ENCODE measurements at places on chromosomes 5 and 9. TPM values are rescaled to one million over a fixed set of nuclear protein-coding genes. Genes with fewer than 3 reads are reported as not detected.

GRCh38 chr9:135606885-135607259, 32.5 kb downstream of the GLT6D1 start:
- no peak for DNase-seq

The MARCHF11 gene
- not detected for polyA plus RNA-seq

DNA sequence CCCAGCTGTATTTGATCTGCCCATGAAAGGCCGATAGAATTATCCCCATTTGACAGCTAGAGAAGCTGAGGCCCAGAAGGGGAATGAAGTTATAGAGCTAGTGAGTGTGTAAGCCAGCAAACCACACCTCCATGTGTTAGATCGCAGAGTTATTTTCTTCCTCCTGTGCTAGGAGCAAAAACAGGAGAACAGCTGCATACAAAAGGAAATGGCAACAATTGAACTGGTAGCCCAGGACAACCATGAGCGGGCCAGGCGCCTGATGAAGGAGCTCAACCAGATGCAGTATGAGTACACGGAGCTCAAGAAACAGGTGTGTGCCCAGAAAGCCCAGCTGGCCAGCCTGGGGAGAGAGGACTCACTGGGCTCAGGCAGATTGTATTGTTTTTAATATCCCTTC, 30.4 kb downstream of the RAB14 start:
- no peak for DNase-seq

- peak; percentile 50 for DNase-seq
Measured at GRCh38 chr5:95392593-95393182, 1.5 kb downstream of the FAM81B start.

The MCIDAS gene
- not detected for polyA plus RNA-seq

GRCh38 chr5:16090270-16090669, 89.3 kb downstream of the MARCHF11 start:
- no peak for DNase-seq

Measured in muscle of arm (tissue), 14 donors.